Stimulated activated CD8-positive, alpha-beta memory T cell treated with anti-CD3 and anti-CD28 coated beads, Interleukin-12 subunit alpha, Interleukin-12 subunit beta, amount 100 ng/mL, for 4 hours (primary cell): ENCODE measurements at places on chromosomes 6 and 20.

- no peak for DNase-seq
Observed at GRCh38 chr6:10589429-10589727, 68.2 kb downstream of the GCNT2 start.

DNA sequence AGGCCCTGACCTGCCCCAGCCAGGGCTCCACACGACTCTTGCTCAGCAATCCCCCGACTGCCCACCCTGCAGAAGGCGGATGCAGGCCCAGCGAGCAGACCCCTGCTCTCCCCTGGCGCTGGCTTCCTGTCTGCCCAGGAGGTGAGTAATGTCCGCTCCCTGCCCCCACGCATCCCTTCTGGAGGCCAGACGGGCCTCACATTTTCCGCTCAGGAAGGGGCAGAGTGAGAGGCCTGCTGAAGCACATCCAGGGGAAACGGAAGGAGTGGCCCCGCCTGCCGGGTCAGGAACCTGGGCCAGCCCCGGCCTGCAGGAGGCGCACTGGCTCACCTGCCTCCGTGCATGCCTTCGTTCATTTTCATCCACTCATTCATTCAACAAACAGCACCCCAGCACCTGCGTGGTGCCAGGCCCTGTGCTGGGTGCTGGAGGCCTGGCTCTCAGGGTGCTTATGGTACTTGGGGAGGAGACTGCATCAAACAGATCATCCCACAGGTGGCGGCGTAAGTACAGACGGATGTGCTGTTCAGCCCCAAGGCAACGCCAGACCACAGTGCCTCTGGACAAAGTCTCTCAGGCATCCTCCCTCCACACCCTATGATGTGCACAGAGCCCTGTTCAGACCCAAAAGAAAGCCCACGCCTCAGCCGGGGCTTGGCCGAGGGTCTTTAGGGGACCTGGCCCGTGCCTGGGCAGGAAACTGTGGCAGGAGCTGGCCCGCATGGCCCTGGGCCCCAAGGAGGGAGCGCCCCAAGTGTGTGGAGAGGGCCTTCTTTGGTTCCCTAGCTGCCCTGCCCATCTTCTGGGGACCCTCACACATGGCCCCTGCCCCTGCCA is 112.1 kb downstream of the ASXL1 start:
- no peak for DNase-seq

DNA sequence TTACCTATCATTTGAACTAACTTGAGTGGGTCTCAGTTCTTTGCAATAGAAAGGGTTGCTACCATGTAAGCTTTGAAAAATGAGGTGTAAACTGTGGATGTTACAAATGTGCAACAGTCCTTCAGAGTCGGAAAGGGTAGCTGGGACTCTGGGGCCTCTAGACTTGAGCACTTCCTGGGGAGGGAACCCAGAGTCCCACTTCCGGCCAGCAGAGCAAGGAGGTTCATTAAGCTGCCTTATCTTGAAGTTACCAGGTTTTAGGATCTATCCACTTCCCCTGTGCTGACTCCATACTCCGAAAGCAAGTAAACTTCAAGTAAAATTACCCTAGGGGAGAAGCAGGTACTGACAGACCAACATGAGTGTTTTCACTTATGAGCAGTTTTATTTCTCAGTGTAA is 9.4 kb downstream of the TRIM10 start:
- DNase-seq: no peak

- no peak for DNase-seq
Observed at GRCh38 chr20:3900187-3900604, 11.0 kb downstream of the PANK2 start.

DNA sequence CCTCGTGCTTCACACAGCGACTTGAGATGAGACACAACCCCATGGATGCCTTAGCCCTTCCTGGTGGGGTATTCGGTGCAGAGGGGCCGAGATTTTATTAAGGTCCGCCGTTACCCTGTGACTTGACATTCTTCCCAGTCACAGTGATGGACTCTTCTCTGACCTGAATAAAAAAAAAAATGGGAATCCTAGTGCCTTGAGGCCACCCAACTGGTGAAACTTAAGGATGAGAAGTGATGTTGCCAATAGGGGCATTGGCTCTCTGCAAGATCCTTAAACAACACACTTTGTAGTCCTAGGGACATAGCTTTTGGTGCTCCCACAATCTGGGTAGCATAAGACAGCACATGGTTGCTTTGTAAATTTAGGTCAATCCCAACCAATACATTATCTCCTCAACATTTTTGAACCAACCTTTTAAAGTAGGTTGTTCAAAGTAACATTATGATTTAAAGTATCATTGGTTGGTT is 814 bp upstream of the ADNP start:
- DNase-seq: no peak

- DNase-seq: no peak
Observed at GRCh38 chr6:106383573-106383972, 23.1 kb downstream of the CRYBG1 start.

- DNase-seq: no peak
Observed at GRCh38 chr6:16412982-16413381, 174.6 kb downstream of the GMPR start.

DNA sequence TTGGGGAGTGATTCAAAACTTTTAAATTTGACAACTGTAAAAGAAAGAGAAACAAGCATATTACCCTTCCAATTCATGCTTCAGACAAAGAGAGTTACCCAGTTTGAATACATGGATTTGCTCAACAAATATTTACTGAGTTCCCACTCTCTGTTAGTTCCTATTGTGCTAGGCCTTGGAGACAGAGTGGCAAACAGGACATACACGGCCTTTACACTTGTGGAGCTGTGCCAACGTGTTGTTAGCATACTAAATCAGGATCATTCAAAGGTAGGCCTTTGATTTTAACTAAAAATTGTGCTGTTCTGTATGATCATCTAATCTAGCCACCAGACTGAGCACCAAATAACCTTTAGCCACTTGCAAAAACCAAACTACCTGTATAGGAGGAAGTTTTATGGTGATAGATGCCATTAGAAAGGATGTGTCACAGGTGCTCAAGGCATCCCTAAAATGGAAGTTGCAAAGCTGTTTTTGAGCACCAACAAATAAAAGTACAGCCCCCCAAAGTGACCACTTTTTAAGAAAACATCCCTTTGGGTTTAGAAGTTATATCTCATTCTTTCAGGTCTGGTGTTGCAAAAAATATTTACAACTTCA is 84.5 kb downstream of the CHD6 start:
- DNase-seq: no peak

- DNase-seq: no peak
Observed at GRCh38 chr6:146593986-146594385, 4.8 kb upstream of the ADGB start.

- DNase-seq: no peak
Observed at GRCh38 chr6:80223743-80224212, 117.3 kb downstream of the BCKDHB start.

- DNase-seq: no peak
Observed at GRCh38 chr6:126117251-126117650, 130.9 kb downstream of the TRMT11 start.
